Coronary artery (tissue), 2 donors: ENCODE measurements at places on chromosomes 2 and 18.
A peak's percentile ranks its signal among the peaks of the same experiment; 100 is the strongest.

- DNase-seq = no peak
These were observed 466.7 kb downstream of the TNS1 start for GRCh38 chr2:217535957-217536708.

- no peak for DNase-seq
These were observed 65.3 kb upstream of the CCDC85A start for GRCh38 chr2:56118474-56118873.

- no peak for DNase-seq
These were observed 325.5 kb downstream of the IRS1 start for GRCh38 chr2:226474131-226474530.

DNA sequence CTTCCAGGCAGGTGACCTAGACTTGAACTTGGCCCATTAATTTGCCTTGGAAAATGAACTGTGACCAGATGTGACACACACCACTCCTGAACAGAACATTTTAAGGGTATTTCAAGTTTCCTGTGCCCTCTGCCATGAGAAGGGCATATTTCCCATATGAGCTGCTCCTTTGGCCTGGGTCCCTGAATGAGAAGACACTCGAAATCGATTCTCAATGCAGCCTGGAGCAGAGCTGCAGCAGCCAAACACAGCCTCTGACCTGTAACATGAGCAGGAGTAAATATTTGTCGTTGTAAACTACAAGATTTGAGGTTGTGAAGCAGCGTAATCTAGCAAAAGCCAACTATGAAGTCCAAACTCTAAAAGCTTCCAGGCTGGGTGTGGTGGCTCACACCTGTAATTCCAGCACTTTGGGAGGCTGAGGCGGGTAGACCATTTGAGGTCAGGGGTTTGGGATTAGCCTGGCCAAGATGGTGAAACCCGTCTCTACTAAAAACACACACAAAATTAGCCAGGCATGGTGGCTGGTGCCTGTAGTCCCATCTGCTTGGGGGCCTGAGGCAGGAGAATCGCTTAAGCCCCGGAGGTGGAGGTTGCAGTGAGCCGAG, 30.1 kb upstream of the SOS1 start:
- no peak for DNase-seq

GRCh38 chr2:20224164-20224715, 690 bp downstream of the SDC1 start:
- DNase-seq = no peak

GRCh38 chr2:237194081-237194480, 108.4 kb downstream of the COPS8 start:
- DNase-seq = no peak

- no peak for DNase-seq
These were observed 18.3 kb upstream of the CHCHD5 start for GRCh38 chr2:112566104-112566503.

DNA sequence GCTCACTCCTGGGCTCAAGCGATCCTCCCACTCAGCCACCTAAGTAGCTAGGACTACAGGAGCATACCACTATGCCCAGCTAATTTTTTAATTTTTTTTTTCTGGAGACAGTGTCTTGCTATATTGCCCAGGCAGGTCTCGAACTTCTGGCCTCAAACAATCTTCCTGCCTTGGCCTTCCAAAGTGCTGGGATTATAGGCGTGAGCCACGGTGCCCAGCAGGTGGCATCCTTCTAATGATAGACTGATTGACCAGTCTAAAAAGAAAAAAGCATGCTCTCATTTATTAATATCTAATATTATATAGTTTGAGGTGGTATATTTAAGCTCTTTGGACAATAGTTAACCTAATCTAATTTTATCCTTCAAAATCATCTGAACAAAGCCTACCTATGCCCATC, 198.6 kb downstream of the CAMKMT start:
- no peak for DNase-seq

DNA sequence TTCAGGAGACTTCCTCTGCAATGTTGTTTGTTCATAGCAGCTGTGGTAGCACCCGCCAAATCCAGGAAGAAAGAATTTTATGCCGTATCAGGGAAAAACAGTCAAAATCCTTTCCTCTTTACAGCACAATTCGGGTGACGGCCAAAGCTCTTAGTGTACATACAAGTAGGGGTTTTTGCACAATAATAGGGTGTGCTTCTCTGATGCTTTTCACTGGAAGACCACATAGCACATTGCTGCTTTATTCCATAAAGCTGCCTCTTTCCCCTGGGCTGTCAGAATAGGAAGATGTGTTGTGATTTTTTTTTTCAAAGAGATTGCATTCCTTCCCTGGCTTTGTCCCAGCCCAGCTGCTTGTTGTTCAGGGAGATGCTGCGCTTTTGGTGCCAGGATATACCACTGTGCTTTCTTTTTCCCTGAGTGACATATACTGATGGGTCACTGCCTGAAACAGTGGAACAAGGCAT, 27.2 kb upstream of the LANCL1 start:
- DNase-seq = no peak

DNA sequence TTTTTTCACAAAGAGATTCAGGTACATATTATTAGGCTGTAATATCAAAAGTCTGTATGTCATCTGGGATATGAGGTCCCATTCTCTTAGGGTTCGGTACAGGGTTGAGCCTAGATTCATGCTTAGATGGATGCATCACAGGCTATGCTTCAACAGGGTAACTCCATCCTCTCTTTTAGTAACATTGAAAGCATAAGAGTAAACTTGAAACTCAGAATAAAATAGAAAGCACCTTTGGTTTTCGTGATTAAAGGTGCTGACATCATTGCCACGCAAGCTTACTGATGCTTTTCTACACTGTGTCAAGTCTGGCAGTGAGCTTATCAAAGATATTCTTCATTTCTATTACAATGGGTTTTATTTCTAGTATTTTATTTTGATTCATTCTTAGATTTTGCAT, 419.1 kb upstream of the DSEL start:
- no peak for DNase-seq

DNA sequence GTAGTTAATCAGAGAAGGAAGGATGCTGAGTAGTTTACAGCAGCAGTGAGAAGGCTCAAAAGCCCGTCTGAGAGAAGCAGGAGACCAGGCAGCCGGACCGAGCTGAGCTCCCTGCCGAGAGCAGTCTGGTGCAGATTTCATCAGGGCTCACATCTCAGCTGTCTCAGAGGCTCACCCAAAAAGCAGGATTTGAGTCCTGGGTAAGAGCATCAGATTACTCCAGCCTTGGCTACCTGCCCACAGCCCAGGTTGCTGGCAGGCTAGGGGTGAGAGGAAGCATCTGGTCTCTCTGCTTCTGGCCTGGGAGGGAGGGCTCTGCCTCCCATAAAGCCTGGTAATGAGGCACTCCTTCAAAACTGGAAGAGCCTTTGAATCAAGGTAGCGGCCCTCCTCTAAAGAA, 140.5 kb downstream of the ST6GAL2 start:
- DNase-seq = no peak

DNA sequence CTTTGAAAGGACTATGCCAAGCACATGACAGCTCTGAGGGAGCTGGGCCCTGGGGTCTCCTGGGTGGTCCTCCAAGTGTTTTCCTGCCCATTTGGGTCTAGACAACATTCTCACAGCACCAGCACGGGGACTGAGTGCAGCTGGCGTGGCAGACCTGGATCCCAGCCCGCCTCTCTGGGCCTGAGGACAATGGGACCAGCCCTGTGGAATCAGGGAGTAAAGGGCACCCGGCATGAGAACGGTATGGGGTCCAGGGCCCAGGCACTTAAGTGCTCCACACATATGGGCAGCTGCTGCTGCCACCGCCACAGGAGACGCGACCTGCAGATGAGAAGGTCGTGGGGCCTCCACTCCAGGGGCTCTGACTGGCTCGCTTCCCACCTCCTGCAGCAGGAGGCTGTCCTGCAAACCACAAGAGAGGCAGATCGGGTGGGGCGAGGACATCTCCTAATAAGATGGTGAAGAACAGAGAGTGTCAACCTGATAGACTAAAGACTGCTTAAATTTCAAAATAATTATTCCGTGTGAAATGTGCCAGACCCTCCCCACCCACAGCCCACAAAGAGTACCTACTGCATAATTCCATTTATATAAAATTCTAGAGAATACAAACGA, 46.3 kb downstream of the FAM178B start:
- no peak for DNase-seq

DNA sequence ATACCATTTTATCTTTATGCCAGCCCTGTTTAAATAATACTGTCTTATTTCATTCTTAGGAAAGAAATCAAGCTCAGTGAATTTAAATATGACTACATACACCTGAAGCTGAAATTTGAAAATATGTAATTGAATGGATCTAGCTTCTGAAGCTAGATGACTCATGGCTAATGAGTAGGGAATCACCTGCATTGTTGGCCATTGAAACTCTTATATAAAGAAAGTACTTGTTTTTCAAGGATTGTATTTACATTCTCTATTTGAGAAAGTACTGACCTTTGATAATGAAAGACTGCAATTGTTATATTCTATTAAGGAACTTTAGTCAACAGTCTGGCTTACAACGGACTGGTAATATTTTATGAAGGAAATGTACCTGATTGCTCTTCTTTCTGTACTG, 346.7 kb upstream of the LRATD1 start:
- no peak for DNase-seq

DNA sequence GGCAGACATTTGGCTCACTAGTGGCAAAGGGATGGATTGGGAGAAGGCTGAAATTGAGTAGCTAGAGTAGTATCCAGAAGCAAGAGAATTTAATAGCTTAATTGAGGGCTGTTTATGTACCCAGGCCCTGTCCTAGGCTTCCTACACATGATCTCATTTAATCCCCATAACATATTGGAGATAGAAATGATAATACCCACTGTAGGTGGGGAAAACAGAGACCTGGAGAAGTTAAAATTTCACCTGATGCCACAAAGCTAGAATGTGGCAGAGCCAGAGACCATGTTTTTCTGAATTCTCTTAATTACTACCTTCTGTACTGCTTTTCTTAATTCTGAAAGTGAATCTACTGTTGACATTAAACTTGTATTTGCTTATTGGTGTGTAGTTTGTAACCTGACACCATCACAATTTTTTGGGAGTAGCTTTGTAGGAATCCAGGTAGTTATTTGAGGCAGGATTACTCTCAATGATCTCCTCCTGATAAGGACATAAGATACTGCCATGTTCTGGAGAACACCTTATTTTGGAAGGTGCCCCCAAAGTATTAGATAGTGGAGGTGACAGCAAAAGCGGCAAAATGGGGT, 42.2 kb downstream of the RAB10 start:
- no peak for DNase-seq

DNA sequence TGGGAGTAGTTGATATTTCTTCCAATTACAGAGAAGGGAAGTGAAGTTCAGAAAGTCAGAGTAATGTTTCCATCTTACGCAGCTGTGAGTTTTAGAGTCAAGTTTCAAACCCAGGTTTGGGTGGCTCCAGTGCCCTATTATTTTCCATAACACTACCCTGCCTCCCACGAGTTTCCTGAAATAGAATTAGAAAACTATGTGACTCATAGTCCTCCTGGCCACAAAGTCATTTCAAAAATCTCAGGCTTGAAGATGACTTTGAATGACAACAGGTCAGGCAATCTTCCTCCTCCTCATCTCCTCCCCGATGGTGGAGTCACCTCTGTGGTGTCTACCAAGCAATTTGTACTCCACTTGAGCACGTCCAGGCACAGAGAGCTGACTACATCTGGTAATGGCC, 212.3 kb upstream of the TRIB2 start:
- no peak for DNase-seq

- DNase-seq = no peak
These were observed 696.9 kb upstream of the GYPC start for GRCh38 chr2:125959047-125959446.

DNA sequence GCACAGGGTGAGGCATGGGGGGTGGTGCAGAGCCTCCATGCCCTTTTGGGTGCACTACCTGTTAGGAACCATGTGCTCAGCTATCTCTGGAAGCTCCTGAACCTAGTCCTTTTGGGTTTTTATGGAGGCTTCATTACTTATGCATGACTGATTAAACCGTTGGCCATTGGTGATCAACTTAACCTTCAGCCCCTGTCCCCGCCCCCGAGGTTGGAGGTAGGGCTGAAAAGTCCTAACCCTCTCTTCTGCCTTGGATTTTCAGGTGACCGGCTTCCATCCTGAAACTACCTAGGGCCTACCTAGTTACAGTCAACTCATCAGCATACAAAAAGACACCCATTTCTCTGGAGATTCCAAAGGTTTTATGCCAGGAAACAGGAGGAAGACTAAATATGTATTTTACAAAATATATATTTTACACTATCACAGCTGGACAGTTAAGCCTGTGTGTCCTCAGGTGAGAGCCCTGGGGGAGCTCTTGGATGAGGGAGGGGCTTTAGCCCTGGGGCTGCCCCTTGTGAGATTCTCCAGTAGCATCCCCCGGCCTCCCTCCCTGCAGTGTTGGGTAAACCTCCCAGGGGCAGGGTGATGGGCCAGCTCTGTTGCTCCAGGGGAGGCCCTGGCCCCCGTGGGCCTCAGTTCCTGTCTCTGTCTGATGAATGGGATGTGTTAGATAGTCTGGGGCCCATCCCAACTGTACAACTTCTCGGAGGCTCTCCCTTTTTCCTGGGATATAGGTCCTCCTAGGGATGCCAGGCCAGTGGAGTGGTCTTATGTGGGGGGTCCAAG, 24.1 kb downstream of the GLI2 start:
- DNase-seq = peak; percentile 45

- DNase-seq = peak; percentile 69
These were observed 126.4 kb downstream of the SMAD7 start for GRCh38 chr18:48824231-48824970.

GRCh38 chr2:140683658-140684057, 1447.2 kb downstream of the LRP1B start:
- DNase-seq = no peak

DNA sequence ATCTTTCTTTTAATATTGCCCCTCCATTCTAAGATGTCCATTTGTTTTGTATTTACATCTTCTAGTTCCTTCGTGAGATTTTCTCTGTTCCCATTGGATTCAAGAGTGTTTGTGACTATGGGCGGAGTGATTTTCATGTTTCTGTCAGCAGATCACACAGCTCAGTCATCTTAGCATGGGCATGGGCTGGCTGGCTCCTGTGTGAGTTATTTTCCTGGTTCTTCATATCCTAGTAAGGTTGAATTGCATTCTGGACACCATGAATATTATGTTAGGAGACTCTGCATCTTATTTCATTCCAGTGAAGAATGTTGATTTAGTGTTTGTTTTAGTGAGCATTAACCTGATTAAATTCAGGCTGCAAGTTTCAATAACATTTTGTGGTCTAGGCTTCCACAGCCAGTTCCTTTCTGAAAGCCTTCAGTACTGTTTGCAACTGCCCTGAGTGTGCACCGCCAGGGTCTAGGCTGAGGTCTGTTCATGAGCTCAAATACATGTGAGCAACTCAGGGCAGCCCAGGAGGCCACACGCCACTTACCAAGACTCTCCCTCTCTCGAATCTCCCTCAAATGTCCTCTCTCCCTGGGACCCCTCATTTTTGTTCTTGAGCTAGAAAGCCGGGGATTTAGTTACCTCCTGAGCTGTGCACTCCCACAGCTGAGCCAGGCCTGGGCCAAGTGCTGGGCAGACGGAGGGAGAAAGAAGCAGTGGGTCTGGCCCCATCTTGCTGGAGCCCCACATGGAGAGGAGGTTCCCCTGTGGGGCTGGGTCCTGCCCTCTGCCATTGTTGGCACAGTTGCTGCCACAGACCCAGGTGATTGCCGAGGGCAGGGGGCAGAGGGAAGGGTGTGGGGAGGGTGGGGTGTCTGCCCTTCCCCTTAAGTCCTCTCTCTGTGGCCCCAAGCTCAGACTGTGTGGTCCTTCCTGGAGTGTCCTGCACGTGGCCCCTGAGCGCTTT, 145.9 kb downstream of the RTP5 start:
- peak; percentile 63 for DNase-seq

- DNase-seq = no peak
These were observed 50.0 kb downstream of the HDLBP start for GRCh38 chr2:241265506-241265905.

GRCh38 chr2:231648579-231649174, 56.0 kb downstream of the TEX44 start:
- no peak for DNase-seq
